ENCODE measurements at places on chromosomes 7 and 10. TPM values are rescaled to one million over a fixed set of nuclear protein-coding genes. Genes with fewer than 3 reads are reported as not detected.

Gene CFAP69
- total RNA-seq, result 3.4 TPM

Gene LRMDA
- 57.8 TPM for total RNA-seq

Gene SPDYE8
- total RNA-seq, result not detected

Gene NPY4R
- total RNA-seq, result not detected

Gene PSD
- 2.3 TPM for total RNA-seq

Gene STEAP2
- 28.2 TPM for total RNA-seq

Gene RINT1
- 11.8 TPM for total RNA-seq

Gene TWIST1
- 5.4 TPM for total RNA-seq

Gene FAM241B
- total RNA-seq, result 6.7 TPM

Gene SH3PXD2A
- total RNA-seq, result 27.7 TPM

Gene ABCB4
- 8.9 TPM for total RNA-seq

Gene IDE
- 42.4 TPM for total RNA-seq

Gene CDC14C
- not detected for total RNA-seq

Gene LRIT2
- not detected for total RNA-seq

Gene IGF2BP3
- 0.60 TPM for total RNA-seq

Gene STEAP1
- 6.1 TPM for total RNA-seq

Gene UBE2D1
- 27.8 TPM for total RNA-seq

Gene MGAM2
- 0.08 TPM for total RNA-seq

Gene INA
- total RNA-seq, result not detected

Gene AGR2
- not detected for total RNA-seq

Gene AGAP4
- total RNA-seq, result 7.7 TPM

Gene CLCN1
- total RNA-seq, result not detected

Gene C10orf90
- 0.15 TPM for total RNA-seq

Gene MOSPD3
- total RNA-seq, result 13.3 TPM

Gene PPP1R17
- not detected for total RNA-seq

Gene CLDN4
- total RNA-seq, result not detected

Gene NRCAM
- total RNA-seq, result 3.4 TPM

Gene MACC1
- total RNA-seq, result 0.06 TPM

Gene CPA1
- 0.29 TPM for total RNA-seq

Gene NEUROG3
- not detected for total RNA-seq

Measured in left cardiac atrium (tissue), 4 donors.